Activated naive CD4-positive, alpha-beta T cell (primary cell): ENCODE measurements at places on chromosomes 6 and 20.

DNA sequence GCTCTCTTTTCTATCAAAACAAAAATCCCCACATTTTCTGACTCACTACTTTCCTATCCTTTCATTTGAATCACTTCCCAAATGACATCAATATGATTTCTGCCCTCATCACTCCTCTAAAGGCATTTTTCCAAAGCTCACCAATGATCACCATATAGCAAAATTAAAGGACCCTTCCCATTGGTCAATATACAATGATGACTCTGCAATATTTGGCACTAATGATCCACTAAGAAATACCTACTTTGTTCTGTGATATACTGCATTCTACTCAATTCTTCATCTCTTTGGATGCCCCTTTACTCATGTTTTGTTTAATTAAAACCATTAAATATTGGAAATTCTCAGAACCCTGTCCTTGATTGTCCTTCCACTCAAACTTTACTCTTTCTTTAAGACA lies 200.3 kb upstream of the PTCHD4 start:
- no peak for DNase-seq

DNA sequence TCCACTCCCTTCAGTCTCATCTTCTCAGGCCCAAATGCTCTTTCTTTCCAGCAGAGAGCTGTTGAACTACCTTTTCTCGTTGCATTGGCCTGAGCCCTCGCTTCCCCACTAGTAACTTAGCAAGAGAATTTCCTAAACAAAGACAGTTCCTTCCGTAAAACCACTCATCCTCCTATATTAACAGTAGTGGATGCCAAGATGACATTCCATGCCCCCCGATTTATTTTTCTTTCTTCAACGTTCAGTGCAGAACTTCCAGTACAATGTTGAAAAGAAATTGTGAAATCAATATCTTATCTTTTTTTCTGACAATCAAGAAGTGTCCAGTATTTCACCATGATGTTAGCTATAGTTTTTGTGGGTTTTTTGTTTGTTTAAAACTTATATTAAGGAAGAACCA lies 45.8 kb downstream of the SOX4 start:
- no peak for DNase-seq

- no peak for DNase-seq
Measured at GRCh38 chr20:50559856-50560638, 49.9 kb downstream of the PTPN1 start.

GRCh38 chr6:98797217-98797994 lies 37.0 kb upstream of the POU3F2 start:
- DNase-seq = no peak

DNA sequence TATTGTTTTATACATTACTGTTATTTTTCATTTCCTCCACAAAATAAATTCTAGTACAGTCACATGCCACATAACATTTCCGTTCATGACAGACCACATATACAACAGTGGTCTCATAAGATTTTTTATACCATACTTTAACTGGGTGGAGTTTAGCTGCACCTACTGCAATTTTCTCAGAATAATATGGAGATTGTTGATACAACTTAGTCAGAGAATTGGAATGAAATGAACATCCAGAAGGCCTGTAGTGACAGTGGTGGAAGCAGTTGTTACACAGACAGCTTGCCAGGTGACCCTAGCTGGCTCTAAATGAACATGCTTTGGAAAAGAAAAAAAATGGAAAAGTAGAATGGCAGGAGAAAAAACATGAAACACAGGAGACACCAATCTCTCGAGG lies 183.2 kb upstream of the TCF21 start:
- DNase-seq = no peak

GRCh38 chr20:35134472-35134871 lies 12.7 kb downstream of the EDEM2 start:
- DNase-seq = no peak

DNA sequence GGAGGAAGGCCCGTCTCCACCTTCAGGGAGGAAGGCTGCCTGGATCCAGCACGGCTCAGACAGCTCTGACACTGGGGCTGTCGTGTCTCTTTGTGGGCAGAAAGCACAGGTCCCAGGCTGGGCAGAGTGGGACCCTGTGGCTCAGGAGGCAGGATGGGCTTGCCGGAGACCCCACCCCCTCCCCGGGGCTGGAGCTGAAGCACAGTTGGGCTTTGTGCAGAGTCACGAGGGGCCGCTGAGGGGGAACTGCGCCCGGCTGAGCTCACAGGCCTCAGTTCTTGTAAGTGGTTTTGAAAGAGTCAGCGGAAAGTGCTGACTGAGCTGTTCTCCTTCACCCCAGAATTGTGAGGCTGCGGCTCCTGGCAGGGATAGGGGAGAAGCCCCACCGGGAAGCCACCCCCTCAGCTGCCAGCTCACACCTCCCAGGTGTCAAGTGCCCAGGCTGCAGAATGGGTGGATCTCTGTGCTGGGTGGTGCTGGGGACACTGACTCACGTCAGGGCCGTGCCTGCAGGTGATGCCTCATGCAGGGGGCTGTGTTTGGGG lies 145.5 kb upstream of the RNF24 start:
- no peak for DNase-seq

DNA sequence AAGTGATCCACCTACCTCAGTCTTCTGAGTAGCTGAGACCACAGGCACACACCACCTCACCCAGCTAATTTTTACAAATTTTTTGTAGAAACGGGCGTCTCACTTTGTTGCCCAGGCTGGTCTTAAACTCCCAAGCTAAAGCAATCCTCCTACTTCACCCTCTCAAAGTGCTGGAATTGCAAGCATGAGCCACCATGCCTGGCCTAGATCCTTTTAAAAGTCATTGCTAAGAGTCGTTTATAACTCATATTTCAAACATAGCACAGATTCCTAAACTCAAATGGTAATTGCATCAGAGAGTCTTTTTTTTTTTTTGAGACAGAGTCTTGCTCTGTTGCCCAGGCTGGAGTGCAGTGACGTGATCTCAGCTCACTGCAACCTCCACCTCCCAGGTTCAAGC lies 7.7 kb upstream of the SAMHD1 start:
- no peak for DNase-seq

DNA sequence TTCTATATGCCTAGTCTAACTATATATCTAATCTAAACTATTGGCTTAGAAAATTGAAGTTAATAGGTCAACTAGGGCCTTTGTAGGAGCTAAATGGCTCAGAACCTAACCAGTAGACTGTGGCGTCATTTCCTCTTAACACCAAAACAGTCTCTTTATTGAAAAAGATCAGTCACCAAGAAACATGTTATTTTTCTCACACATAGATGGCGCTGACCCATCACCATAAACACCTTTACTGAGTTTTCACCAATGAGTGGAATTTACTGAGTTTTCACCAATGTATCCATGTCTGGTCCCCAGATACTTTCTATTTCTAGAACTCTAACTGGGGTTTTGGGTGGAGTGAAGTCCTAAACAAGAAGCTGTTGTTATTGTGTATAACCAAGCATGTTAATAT lies 636.0 kb downstream of the BCKDHB start:
- DNase-seq = no peak

DNA sequence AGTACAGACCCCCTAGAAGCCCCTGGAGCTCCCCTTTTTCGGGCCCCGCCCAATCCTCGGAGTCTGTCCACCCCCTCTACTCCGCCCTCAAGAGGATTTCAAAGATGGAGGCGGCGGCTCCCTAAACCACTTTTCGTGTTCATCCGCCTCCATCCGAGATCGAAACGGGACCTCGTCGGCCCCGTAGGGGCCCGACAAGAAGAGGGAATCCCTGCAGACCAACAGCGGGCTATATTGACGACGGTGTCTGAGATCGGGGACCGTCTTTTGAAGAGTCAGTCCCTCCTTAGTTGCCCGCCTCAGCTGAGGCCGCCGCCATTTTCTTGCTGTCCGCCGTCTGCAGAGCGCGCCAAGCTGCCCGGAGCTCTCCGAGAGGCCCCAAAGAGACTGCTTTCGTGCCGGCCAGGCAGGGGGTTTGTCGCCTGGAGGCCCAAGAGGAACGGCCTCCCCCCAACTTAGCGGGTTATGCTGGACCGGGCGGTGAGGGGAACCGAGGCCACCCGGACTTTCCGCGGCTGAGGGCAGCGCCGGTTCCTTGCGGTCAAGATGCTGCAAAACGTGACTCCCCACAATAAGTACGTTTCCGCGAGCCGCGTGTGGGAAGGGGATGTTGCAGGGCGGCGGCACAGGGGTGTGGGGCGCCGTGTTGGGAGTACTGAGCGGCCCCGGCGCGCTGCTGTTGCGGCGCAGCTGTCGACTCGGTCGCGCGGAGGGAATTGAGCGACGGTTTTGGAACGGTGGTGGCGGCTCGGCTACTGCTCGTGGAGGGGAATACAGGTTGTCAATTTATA lies 4.2 kb downstream of the BRD2 start:
- DNase-seq = peak; percentile 72

- no peak for DNase-seq
Measured at GRCh38 chr20:14700639-14700960, 363.2 kb upstream of the FLRT3 start.

DNA sequence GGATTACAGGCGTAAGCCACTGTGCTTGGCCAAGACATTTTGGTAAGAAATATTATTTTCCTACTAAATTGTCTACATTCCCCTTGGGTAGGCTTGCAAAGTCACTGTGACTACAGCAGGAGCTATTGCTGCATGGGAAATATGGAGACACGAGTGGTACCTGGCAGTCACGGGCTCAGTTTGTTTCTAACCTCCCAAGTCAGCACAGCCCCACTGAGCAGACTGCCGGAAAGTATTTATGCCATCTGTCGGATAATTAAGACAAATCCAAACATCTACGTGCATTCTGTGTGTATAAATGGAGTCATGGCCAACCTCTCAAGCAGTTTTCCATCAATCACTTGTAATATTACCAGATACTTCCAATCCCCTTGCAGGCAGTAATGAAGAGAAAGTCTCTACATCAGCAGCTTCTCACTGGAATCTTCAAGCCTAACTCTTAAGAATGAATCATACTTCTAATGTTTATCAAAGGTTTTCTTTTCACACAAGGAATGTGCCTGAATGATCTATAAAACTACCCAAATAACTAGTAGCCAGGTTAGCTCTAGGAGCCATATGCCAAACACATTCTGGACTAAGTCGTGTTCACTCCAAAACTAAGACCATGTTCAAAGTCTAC lies 20.1 kb downstream of the PSMB1 start:
- no peak for DNase-seq

DNA sequence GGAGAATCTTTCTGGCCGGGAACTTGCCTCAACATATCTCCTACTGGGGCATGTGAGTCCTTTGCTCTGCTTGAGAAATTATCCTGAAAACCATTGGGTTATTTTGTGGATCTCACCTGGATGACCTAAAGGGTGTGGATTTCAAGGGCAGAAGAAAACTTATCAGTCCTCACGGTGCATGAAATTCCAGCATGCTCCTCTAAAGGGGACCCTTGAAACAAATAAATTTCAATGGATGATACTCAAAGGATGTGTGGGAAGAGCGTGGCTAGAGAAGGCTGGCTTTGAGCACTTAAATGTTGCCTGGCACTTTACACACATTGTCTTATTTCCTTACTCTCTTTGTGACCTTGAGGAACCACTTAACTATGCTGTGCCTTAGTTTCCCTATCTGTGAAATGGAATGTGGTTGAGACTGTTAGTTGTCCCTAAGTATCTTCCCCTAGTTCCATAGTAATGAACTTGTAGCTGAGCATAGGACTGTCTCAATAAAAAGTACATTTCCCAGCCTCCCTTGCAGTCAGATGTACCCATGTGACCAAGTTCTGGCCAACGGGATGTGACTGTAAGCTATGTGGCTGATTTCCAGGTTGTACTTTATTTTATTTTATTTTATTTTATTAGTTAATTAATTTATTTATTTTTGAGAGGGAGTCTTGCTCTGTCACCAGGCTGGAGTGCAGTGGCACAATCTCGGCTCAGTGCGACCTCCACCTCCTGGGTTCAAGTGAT lies 81.9 kb upstream of the PTPN1 start:
- DNase-seq = no peak

DNA sequence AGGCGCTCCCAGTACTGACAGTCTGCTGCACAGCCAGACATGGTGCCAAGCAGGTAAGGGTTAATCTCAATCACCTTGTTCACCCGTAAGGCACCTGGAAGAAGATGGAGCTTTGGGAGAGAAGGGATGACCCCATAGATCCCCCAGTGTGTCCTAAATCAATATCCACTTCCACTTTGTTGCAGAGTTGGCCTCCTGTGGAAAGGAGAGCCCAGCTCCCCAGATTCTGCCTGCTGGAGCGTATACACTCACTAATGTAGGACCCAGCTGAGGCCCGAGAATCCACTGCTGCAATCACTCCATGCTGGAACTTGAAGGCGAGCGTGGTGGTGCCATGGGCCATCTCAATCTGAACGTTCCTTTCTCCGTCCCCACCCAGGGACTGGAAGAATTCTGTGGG lies 1.2 kb downstream of the PSMB8 start:
- no peak for DNase-seq

GRCh38 chr6:25022140-25022553 lies 86.4 kb upstream of the RIPOR2 start:
- DNase-seq = no peak

- no peak for DNase-seq
Measured at GRCh38 chr20:32558526-32558925, 26.6 kb downstream of the NOL4L start.

- DNase-seq = no peak
Measured at GRCh38 chr6:8991844-8992243, 556.5 kb upstream of the SLC35B3 start.

GRCh38 chr20:61765871-61766654 lies 299.6 kb downstream of the TAF4 start:
- DNase-seq = no peak

DNA sequence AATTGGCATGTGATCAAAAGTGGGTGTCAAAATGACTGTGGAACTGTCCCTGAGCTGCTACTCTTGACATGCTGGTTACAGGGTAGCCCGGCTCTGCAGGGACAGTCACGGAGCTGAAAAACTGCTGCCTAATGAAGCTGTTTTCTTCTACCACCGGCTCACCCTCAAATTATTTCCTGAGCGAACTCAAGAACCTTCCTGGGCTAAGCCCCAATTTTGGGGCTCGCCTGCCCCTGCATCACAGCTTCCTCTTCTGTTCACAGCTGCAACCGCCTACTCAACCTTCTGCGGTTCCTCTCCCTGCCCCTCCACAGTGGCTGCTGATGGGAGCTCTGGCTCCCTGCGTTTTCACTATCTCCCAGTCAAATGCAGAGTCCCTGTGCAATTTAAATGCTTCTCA lies 110.8 kb upstream of the MLN start:
- no peak for DNase-seq

- no peak for DNase-seq
Measured at GRCh38 chr6:148611213-148611612, 135.6 kb upstream of the UST start.

- DNase-seq = no peak
Measured at GRCh38 chr6:63275953-63276352, 43.8 kb downstream of the LGSN start.

- DNase-seq = no peak
Measured at GRCh38 chr6:101534386-101534785, 140.9 kb downstream of the GRIK2 start.

DNA sequence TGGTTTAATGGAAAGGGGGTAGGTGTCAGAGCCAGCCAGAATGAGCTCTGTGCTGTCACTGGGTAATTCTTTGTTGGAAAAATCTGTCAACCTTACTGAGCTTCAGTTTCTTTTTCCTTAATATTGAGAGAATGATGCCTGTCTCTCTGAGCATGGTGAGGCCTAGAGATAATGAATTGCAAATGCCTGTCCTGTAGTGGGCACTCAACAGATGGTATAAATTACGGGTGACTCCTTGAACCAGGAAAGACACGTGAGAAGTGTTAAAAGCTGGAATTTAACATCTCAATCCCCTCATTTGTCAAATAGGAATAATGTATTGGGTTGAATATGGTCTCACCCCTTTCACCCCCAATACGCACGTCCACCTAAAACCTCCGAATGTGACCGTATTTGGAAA lies 74.9 kb downstream of the ADTRP start:
- DNase-seq = no peak
